ENCODE measurements at places on chromosomes 3 and 15. TPM values are rescaled to one million over a fixed set of nuclear protein-coding genes. Genes with fewer than 3 reads are reported as not detected.

DNA sequence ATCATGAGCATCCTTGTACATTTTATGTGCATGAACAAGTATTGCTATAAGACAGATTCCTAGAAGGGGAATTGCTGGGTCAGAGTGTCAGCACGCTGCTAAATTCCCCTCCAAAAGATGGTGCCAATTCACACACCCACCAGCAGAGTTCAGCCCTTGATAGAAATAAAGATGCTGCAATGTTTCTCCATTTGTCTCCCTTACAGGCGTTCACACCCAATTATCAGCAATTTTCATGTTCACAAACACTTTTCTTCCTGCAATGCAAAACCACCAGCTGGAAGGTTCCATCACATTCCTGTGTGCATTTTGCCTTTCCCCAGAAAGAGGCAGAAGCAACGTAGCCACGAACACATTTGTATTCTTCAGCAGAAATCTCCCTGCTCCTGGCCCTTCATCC is 3.3 kb upstream of the TAMM41 start:
- no peak for DNase-seq

Gene ARRDC4
- total RNA-seq, result 19.7 TPM

DNA sequence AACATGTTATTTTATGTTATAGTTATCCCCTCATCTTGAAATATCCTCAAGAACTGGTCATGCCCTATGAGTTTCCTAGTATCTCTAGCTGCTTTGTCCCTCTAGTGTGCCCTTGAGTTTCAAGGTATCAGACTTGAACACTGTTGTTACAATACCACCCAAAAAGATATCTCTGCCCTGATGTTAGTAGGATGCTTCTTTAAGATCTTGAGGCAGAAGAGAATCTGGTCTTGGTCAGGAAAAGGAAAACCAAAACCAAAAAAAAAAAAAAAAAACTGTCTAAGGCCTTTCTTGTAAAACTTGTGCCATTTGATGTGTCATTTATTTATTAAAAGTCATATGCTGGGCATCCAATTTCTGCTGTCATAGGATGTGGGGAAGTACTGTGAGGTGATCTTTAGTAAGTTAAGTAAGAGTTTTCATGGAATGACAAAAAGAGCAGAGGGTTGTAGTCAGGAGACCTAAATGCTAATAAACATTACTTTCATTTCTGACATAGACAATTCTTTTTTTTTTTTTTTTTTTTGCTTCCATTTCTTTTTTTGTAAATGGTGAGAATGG is 229.7 kb downstream of the NECTIN3 start:
- DNase-seq, result no peak

Gene SLCO2A1
- total RNA-seq, result 0.32 TPM

DNA sequence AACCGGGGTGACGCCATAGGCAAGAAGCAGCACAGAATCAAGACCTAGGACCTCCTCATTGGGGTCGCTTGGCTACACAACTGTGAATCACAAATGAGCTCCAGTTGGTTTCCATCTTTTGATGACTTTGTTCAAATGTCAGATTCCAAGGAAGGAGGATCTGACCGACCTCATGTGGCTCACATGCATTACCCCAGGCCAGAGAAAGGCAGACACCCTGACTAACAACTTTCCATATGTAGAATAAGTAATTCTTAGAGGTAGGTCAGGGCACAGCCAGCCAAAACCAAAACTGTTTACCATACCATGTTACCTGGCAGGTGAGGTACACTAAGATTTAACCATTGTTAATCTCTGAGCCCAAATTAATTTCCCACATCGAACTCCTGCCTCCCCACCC is 96.5 kb downstream of the CCNL1 start:
- no peak for DNase-seq

- DNase-seq, result no peak
Measured at GRCh38 chr3:81419228-81419627, 342.2 kb downstream of the GBE1 start.

GRCh38 chr3:5188419-5189221 is 1.1 kb downstream of the EDEM1 start:
- DNase-seq, result peak; percentile 48

Gene CPB1
- not detected for total RNA-seq

- DNase-seq, result no peak
Measured at GRCh38 chr3:188397766-188398705, 244.1 kb downstream of the LPP start.

Gene FETUB
- total RNA-seq, result not detected

GRCh38 chr15:70083946-70084345 is 13.8 kb downstream of the TLE3 start:
- no peak for DNase-seq

GRCh38 chr15:34038871-34039789 is at the start of gene AVEN:
AVEN (minus strand) TSS chr15:34039204; CDS start chr15:34039046, 158 bp downstream.
- DNase-seq, result peak; percentile 46

DNA sequence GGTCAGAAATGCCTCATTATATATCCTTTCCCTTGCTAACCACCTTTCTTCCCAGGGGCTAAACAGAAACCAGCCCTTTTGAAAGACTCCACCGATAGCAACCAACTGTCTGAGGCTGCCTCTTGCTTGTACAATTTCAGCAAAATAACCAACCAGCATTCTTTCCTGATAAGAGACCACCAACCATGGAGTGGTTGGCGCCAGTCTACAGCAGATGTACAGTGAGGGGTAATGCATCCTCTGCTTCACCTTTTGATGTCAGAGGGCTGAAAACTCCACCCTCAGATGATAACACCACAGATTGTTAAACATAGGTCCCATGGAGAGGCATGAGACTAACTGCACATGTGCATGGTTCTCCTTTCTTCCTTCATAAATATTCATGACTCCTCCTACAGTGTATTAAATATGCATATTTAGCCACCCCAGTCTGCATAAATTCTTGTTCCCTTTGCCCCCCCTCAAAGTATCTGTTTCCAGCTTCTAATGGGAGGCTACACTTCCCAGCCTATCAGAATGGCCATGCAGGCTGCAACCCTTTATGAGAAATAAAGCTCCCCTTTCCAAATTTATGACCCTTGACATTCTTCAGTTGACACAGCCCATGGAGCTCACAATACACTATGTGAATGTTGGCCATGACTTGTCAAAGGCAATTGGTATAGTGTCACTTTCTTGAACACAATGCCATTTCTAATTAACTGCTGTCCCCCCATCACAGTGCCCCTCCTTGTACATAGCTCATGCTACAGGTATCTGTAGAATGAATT is 48.3 kb downstream of the GABRB3 start:
- DNase-seq, result no peak

DNA sequence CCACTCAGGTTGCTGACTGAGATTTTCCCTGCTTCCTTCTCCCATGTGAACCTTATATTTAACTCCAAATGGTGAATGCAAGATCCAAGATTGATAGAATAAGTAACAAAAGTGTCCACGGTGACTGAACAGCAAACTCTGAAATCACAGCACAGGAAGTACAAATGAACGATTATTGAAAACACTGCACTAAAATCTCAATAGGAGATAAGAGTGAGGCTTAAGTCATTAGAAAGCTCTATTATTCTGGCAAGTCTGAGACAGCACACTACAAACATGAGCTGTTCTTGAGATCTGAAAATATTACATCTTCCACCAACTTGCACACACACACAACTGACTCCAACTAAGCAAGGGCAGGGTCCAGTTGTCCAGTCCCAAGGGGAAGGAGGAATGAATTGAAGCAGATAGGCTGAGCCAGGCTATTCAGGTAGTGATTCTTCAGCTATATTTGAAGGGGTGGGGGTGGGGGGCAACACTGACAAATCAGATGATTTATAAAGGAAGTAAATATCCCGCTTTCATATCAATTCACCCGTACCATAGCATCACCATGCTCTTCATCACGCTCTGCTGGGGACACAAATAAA is 2.9 kb downstream of the ZNF385D start:
- no peak for DNase-seq

Gene FBXO40
- not detected for total RNA-seq

- DNase-seq, result no peak
Measured at GRCh38 chr3:35968043-35968622, 328.8 kb downstream of the ARPP21 start.

Gene FEZF2
- not detected for total RNA-seq

GRCh38 chr3:43018246-43018645 is 39.1 kb downstream of the GASK1A start:
- no peak for DNase-seq

Gene CHRD
- not detected for total RNA-seq

DNA sequence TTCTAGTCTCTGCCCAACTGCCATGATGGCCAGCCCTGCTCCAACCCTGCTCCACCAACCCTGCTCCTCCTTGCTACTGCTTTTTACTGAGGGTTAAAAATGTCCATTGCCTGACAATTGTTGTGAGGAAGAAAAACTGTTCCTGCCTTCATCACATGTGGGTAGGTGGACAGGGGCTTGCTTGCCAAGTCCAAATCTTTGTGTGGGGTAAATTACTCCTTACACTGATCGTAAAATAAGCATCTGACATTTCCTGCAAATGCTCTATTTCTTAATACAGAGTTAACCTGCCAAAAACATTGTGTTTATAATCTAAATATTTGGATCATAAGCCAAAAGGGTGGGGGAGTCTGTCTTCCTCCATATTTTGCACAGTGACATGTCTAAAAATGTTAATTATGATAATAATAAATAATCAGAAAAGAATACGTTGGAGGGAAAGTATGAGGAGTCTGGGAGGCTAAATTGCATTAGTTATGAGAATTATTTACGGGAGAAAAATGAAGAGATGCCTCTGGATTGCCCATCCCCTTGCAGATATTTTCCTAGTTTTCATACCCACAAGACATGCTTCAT is 242.5 kb upstream of the TBL1XR1 start:
- no peak for DNase-seq

- no peak for DNase-seq
Measured at GRCh38 chr3:114052216-114052615, 4.1 kb downstream of the CCDC191 start.
